CD4-positive, alpha-beta T cell treated with Interleukin-4 for 1 hour (primary cell): ENCODE measurements at places on chromosomes 1 and 21.

DNA sequence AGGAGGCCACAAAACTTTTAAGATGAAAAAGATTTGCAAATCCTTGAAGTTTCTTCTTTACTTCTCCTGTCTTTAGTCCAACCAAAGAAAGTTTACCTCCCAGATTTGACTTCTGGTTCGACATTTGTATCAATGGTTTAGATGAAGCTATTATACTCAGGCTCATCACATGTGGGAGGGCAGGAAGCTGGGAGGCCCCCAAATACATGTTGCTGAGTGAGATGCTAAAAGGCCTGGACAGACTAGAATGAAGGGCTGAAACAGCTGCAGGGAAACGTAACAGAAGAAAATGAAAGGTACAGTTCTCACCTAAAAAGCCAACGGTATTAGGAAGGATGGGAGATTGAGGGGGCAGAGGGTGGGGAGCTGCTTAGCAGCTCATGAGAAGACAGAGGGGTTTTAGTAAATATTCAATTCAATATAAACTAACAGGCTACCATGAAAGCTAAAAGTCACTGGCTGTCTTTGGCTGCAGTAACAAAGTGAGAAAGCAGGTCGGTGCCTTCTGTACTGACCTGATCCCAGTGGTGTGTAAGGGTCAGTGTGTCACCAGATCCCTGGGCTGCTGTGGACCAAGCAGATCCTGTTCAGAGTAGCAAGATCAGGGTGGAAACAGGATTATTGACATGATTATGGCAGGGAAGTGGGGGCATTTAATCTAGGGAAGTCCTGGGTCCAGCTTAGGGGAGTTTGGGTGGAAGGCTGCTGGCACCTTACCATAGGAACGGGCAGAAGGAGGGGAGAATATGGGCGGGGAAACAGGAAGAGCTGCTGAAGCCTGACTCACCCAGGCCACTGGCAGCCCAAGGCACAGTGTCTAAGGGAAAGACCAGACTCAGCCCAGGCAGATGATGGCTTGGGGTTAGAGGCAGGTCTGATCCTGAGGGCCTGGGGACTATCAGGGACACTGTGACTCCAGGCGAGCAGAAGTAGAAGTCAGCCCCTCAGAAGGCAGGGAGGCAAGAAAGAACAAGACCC lies 60.4 kb downstream of the KCNN3 start:
- DNase-seq, result no peak

DNA sequence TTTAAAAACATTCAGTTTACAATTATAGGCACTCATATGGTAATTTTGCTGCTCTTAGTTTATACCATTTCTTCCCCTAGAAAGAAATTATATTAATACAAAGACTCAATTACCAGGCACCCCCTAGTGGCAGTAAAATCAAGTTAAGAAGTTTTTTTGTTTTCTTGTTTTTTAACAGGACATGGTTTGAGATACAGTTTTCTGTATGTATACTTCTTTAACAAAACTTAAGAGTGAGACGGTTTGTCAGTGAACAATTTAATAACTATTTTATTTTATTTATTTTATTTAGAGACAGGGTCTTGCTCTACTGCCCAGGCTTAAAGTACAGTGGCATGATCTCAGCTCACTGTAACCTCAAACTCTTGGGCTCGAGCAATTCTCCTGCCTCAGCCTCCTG lies 224.6 kb downstream of the FAF1 start:
- no peak for DNase-seq

DNA sequence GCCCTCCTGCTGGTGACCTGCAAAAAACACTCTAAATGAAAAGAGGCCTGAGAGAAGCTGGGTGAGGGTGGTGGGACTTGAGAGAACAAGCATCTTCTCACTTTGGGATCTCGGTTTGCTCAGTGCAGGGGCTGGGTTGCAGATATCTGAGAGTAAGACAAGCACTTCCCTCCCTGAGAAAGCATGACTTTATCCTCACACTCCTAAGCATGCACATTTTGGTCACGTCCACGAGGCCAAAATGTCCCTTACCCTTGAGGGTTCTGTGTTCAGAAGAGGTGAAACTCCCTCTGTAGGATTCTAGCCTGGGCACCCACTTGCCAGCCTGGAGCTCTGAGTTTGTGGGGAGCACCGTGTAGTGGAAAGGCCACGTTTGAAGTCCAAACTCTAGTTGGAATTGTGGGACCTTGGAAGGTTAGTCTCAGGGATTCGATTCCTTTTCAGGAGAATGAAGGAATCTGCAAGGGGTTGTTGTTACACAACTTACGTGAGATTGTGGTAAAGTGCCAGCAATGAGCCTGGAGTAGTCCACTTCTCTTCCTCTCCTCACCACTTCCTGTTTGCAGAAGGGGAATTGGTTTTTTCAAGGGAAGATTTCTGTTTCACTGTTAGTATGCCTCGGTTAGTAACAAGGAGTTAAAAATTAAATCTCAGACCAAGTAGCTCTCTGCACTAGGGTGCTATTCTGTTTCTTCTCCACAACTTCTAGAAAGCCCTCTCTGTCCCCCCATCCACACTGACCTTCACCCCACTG lies 3.0 kb downstream of the FCAMR start:
- peak; percentile 16 for DNase-seq

DNA sequence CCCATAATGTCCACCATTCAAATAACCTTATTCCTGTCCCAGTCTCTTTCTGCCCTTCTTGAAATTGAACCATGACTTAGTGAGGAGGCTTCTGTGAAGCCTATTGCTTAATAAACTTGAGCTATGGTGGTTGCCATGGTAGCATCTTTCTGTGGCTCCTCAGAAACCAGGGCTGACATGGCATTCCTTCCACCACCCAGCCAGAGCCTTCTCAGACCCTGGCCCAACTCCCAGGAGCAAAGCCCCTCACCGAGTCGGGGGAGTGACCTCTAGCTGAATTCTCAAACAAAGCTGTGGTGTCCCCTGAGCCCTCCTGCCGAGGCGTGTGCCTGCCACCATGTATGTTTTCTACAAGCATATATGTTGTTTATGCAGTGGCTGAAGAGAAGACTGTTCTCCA lies 259.1 kb downstream of the CACNA1E start:
- no peak for DNase-seq

DNA sequence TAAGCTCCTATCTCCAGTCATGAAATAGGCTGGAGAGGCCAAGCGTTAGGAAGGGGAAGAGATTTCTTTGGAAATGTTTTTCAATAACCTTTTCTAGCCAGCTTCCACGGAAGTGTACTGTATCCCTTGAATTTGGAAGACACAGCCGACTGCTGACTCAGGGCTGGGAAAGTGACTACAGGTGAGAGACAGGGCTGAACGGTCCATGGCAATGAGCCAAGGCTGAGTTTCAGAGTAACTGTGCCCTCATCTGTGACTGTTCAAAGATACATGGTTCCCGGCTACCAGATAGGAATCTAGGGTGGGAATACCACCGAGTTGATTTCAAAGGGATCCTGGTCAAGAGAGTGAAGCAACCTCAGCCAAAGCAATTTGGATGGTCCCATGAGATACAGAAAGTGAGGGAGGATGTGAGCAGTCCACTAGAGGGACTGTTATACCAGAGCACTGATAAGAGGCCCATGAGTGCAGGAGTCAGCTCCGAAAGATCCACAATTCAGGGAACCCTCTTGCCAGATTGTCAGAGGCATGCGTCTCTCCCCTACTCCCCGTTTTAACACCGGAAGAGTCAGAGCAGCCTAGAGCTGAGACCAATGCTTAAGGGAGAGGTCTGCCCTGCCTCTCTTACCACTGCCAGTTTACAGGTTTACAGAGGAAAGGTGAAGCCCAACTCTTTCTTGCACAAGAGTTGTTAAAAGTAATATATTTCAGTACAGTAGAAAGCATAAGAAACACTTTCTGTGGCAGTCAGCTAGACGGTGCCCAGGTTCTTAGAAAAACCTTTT lies 3.2 kb upstream of the KRTAP19-8 start:
- DNase-seq, result no peak

DNA sequence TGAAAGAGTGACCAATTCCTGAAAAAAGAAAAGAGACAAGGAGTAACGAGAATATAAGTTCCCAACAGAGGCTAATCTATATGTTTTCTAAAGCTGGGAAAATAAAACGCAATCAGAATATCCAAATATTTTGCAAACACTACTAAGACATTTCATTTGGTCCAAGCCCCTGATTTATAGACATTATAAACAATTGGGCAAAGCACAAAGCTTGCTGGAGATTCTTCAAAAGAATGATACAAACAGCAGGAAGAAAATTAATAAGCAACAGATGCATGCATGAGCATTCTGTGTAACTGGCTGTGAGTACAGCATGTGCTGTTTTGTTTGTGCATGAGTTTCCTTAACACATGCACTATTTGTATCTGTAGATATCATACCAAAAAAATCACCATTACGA lies 552.9 kb downstream of the LTN1 start:
- DNase-seq, result no peak

DNA sequence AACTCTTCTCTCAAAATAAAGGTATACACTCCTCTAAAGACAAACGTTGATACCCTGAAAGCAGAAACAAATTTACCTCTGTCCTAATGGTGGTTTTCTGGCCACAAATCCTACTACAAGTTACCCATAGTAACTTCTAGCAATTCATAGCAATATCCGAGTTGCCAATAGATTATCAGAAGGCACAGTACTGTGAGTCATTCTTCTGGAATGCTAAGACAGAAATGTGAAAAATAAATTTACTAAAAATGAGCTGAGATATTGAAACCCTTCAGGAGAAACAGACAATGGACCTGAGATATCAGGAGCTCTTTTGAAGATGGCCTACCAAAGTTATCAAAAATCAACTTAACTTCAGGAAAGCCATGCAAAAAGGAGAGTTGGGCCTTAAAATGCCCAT lies 715.0 kb upstream of the ADAMTS5 start:
- DNase-seq, result no peak

- DNase-seq, result no peak
Measured at GRCh38 chr1:38242506-38242905, 195.9 kb upstream of the POU3F1 start.

- no peak for DNase-seq
Measured at GRCh38 chr1:61450454-61450853, 274.5 kb downstream of the TM2D1 start.

- DNase-seq, result no peak
Measured at GRCh38 chr21:26107429-26107828, 63.1 kb downstream of the APP start.

GRCh38 chr1:101257500-101258325 lies 20.9 kb downstream of the S1PR1 start:
- DNase-seq, result peak; percentile 57

- DNase-seq, result no peak
Measured at GRCh38 chr21:25426580-25426979, 180.7 kb downstream of the MRPL39 start.

- no peak for DNase-seq
Measured at GRCh38 chr1:34655875-34656240, 99.0 kb upstream of the GJB5 start.

GRCh38 chr1:227174164-227174563 lies 144.1 kb downstream of the CDC42BPA start:
- no peak for DNase-seq

GRCh38 chr1:32536764-32537163 lies 2.5 kb upstream of the ZBTB8A start:
- no peak for DNase-seq
